ENCODE measurements at places on chromosomes 5 and 9.

DNA sequence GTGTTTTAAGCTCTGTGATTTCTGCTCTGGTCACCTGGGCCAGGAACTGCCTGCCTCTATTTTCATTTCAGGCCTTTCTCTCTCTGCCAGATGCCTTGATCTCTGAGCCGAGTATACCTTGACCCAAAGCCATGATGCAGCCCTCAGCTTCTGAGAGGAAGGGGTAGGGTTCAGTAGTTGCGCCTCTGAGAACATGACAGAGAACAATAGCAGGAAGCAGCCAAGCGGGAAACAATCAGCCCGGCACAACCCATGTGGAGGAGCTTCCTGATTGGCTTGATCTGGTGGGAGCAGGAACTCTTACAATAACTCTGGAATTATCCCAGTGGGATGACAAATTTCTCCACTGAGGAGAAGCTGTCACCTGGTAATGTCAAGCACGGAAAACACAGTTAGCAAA, 127.4 kb downstream of the PALM2AKAP2 start:
- DNase-seq = no peak

DNA sequence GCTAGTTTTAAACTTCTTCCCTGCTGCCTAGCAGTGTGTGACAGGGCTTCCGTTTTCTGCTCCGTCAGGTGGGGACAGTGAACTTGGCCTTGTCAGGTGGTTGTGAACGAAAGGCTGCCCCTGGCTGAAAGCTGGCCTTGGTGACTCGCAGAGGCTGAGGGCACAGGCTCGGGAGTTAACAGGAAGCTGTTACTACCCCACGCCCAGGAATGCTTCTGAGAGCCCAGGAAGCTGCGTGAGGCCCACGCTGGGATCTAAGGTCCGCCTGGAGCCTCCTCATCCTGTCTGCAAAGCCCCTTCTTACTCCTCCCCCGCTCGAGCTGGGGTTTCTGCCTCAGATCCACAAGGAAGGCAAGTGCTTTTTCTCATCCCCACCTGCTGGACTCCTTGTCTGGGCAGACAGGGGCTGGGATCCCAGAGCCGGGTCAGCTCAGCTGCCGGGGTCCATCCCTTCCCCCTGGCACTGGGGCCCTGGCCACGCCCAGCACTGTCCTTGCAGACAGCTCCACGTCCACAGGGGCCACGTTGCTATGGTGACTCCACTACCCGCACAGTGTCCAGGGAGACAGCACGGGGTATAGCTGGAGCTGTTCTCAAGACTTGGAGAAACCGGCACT, 124.7 kb upstream of the TBC1D2 start:
- no peak for DNase-seq

DNA sequence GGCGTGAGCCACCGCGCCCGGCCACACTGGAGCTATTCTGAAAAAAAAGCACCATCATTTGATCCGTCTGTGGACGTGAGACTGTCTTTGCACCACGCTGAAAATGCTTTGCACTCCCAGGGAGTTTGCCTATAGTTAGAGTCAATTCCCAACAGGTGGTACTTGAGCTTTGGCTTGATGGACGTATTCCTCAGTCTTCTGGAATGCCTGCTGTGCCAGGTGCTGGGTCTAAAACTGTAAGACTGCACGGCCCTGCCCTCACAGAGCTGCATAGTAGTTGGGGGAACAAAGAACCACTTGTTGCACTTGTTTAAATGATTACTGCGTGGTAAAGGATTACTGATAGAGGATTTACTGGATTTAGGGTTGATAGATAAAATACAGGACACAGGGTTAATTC, 3.4 kb upstream of the CCNO start:
- DNase-seq = no peak

DNA sequence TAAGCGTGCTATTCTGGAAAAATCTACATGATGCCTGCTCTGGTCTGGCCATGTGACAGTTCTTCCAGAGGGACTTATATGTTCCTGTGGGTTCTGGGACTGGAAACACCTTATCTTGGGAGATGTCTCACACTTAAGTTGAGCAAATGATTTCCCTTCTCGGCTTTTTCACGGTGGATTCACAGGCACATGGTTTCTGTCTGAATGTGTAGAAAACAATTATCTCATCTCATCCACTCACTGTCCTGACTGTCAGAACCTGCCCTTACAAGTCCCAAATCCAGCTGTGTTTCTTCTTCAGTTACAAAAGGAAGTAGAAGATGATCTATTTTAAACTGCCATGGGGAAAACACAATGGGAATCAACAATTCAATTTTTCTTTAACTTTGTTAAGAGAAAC, 184.0 kb downstream of the SYK start:
- DNase-seq = no peak

- DNase-seq = peak; percentile 1
These were observed 53.9 kb downstream of the ZNF474 start for GRCh38 chr5:122183098-122183787.

- no peak for DNase-seq
These were observed 121.6 kb downstream of the OXCT1 start for GRCh38 chr5:41748631-41749030.
